Activated T-cell treated with anti-CD3 and anti-CD28 coated beads for 1 hour (primary cell): ENCODE measurements at places on chromosomes 6 and 20.

- no peak for DNase-seq
Measured at GRCh38 chr6:170232186-170233002, 58.5 kb downstream of the DLL1 start.

GRCh38 chr20:364905-365794, 15.4 kb upstream of the TRIB3 start:
- no peak for DNase-seq

GRCh38 chr6:126033696-126034095, 47.4 kb downstream of the TRMT11 start:
- DNase-seq: no peak

- DNase-seq: no peak
Measured at GRCh38 chr20:23434521-23435313, 4.8 kb upstream of the CSTL1 start.

- no peak for DNase-seq
Measured at GRCh38 chr20:61439251-61439650, 187.2 kb downstream of the CDH4 start.

GRCh38 chr6:33837971-33838665, 34.3 kb upstream of the MLN start:
- no peak for DNase-seq

DNA sequence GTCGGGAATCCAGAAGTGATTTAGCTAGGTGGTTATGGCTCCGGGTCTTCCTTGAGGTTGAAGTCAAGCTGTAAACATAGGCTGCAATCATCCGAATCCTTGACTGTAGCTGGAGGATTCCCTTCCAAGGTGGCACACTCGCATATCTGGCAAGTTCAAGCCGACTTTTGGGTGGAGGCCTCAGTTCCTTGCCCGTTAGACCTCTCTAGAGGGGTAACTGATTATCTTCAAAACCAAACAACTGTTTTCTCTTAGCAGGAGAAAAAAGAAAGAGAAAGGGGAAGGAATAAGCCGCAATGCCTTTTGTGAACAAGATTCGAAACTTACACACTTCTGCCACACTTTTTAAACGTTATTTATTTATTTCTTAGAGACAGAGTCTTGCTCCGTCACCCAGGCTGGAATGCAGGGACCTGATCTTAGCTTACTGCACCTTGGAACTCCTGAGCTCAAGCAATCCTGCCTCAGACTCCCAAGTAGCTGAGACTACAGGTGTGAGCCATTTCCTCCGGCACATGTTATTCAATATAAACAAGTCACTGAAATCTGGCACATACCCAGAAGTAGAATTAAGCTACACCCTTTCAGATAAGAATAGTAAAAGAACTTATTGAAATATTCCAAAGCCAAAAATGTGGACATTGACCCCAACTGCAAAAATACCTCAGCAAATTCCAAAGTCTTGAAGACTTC, 76.3 kb downstream of the HFE start:
- DNase-seq: no peak

DNA sequence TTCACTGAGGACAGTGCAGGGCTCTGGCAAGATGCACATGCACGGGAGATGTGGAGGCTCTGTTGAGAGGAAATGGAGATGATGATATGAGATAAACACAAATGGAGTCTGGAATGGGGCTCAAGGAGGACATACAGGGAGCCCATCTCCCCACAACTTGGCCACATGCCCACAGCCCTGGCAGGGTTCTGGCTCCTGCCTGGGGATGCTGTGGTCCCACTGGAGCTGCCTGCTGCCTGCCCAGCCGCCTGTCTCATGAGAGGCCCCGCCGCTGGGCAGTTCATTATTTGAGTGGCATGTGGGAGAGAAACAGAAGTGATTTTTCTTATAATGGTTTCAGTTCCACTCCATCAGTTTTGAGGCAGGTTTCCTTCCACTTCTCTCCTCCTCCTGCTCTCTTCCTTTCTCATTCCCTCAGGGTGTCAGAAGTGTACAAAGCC, 133.6 kb upstream of the TRAF3IP2 start:
- DNase-seq: no peak

DNA sequence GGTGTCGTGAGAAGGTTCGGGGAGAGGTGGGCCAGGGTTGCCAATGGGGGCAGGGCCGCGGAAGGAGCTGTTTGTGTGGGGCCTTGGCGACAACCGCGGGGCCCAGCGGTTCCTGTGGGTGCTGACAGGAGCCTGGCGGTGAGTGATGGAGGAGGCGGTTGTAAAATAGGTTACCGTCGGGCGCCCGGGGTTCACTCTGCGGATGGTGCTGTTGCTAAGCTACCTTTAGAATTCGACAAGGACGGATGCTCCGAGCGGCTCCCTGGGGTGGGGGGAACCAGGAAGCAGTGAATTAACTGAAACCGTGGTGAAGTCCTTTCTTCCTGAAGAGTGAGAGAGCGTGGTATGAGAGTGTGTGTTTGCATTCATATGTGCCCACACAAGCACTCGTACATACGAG, 61.7 kb downstream of the CDH22 start:
- no peak for DNase-seq

GRCh38 chr6:52162940-52163908, 23.0 kb upstream of the IL17A start:
- DNase-seq: no peak

DNA sequence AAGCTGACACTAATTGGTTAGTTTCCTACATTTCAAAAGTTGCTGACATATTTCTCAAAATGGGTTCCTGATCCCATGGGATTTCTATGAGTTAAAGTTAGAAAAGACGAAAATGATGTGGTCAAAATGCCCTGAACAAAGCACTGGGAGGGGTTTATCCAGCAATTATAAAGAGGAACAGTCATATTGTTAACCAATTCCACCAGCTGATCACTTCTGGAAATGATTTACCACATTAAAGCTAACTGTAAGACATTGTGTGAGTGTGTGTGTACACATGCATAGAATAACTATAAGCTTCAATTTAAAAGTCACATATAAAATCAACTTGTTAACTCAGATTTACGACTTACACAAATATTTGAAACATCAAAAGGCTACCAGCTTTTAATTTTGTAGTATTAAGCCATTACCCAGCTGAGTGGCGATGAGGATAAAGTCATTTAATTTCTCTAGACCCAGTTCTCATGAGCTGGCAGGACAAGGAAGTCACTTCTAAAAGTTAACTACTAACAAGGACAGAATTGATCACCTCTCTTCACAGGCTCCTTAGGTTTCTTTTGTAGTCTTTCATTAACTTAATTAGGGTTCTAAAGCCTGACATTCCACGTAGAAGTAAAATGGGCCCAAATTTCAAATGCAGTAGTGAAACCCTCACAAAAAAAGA, 40.4 kb downstream of the MAN1A1 start:
- no peak for DNase-seq

DNA sequence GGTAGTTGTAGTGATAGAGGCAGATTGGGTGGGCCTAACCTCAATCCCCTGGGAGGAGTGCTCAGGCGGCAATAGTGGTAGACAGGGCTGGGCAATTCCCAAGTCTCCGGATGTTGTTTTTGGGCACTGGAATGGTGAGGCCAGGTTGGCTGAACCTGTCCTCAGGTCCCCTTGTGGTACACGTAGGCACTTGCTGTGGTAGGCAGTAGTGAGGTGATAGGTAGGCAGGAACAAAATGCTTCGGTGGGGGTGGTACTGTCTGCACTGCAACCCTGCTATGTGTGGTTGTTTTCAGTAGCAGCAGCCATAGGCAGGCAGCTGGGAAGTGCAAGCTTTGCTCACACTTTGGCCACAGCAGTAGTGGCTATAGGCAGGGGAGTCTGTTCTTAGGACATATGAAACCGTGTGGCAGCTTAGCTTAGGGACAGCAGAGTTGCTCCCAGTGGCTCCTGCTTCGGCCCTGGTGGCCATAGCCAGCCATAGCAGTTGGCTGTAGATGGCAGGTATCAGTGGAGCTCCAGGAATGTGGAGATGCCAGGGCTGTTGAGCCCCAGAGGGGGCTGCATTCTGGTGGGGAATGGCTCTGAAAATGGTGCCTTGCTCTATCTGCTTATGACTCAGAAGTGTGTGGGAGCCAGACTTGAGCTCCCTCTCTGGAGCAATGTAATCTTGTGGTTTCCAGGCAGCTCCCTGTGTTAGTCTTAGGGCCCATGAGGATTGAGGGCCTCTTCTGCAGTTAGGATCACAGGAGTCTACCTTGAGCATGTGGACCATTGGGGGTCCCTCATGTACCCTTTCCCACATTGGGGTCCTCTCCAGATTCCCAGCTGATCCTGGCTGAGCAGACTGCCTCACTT, 241.8 kb upstream of the BMP2 start:
- no peak for DNase-seq

DNA sequence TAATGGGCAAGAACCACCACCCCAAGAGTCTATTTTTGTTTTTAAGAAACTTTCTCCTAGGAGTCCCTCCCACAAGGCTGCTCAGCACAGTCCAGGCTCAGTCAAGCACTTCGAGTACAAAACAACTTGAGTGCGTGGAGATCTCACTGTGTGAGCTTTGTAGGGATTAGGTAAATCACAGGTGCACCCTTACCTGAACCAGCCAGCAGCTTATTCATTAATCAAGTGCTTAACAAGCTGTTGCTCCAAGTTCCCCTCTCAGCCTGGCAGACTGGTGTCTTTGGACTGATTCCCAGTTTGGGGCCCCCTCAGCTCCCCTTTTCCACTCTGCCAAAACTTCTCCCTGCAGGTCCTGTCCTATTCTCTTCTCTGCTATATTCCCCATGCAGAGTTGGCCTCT, 133.1 kb downstream of the LY86 start:
- DNase-seq: no peak

DNA sequence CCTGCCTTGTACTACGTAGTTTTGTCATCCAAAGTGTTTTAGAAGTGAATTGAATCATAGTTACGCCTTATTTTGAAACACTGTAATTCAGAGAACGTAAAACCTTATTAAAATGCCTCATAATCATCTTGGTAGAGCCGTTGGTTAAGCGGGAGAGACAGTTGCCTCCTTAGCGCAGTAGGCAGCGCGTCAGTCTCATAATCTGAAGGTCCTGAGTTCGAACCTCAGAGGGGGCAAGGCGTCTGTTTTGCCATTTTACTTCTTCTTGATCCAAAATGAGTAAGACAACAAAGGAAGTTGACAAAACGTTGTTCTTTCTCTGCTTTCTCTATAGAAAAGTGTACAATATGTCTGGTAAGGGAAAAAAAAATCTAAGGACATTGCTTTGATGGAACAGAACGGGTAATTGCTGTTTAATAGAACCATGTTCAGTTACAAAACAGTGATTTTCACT, 20.7 kb upstream of the TRIM27 start:
- DNase-seq: peak; percentile 48

- no peak for DNase-seq
Measured at GRCh38 chr20:50467718-50468356, 42.3 kb upstream of the PTPN1 start.

- no peak for DNase-seq
Measured at GRCh38 chr6:14616656-14617055, 499.1 kb downstream of the CD83 start.

- no peak for DNase-seq
Measured at GRCh38 chr20:25378189-25378883, 12.3 kb downstream of the ABHD12 start.

DNA sequence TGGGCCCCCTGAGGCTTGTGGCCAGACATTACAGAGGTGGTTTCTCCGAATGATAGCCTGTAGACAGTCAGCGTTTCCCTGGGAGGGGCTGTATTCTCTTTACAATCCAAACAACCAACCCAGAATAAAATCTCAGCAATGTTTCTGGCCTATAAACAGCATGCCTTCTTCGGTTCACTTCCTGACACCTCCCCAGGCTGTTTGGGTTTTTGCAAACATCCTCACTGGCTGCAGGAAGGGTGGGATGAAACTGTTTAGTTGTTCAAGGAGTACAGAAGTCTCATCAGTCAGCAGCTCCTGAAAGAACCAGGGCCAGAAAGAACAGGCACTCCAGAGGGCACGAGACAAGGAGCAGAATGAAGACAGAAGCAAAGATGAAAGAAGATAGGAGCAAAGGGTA, 350.0 kb downstream of the QKI start:
- no peak for DNase-seq

DNA sequence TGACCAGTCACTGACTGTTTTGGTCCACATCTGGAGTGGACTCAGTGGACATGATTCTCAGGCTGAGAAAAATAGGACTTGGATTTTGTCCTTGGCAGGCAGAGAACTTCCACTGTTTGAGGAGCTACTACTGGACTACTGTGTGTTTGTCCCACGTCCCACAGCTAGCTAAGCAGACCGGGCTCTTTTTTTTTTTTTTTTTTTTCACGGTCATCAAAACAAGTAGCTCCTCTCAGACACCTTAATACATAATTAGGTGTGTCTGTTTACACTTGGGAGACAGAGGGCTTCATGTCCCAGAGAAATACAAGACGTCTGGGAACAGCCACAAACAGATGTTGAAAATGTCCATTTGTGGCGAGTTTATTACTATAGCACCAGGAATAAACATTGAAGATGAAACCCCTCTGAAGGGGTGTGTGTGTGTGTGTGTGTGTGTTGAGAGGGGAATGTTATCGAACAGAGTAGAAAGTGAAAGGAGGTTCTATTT, 155.0 kb upstream of the SUPT3H start:
- DNase-seq: no peak

DNA sequence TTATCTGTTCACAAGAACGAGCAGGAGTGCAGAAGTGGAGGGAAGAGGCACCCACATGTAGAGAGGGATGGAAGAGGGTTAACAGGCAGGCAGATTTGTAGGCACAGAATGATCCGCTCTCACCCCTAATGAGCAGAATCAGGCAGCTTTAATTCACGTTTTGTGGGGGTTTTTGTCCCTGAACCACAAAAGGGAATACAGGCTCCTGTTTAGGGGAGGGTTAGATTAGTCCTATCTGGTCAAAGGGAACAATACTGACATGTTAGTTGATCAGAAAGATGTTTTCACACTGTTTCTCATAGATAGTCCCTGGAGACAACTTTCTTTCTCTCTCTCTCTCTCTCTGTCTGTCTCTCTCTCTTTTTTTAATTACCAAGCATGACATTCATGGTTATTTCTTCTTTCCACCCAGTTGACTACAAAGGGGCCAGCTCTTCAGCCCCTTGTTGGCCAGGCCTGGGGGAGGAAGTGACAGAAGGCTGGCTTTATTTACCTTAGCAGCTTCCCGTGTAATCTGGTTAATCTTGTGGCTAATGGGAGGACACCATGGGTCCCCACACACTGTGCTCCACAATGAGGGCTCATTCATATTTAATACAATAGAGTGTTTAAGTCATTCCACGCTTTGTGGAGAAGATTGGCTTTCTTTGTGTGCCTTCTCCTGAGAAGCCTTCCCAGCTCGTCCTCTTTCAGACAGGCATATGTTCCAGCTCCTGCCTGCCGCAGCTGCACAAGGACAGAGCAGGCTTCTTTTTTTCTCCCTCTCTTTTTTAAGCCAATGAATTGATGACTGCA, 958.8 kb downstream of the TFAP2A start:
- no peak for DNase-seq

GRCh38 chr6:137094411-137095008, 49.7 kb upstream of the IL20RA start:
- peak; percentile 16 for DNase-seq

GRCh38 chr6:123849406-123849805, 45.7 kb downstream of the NKAIN2 start:
- no peak for DNase-seq
